Vagina (tissue), 2 donors: ENCODE measurements at places on chromosomes 13 and 19.

DNA sequence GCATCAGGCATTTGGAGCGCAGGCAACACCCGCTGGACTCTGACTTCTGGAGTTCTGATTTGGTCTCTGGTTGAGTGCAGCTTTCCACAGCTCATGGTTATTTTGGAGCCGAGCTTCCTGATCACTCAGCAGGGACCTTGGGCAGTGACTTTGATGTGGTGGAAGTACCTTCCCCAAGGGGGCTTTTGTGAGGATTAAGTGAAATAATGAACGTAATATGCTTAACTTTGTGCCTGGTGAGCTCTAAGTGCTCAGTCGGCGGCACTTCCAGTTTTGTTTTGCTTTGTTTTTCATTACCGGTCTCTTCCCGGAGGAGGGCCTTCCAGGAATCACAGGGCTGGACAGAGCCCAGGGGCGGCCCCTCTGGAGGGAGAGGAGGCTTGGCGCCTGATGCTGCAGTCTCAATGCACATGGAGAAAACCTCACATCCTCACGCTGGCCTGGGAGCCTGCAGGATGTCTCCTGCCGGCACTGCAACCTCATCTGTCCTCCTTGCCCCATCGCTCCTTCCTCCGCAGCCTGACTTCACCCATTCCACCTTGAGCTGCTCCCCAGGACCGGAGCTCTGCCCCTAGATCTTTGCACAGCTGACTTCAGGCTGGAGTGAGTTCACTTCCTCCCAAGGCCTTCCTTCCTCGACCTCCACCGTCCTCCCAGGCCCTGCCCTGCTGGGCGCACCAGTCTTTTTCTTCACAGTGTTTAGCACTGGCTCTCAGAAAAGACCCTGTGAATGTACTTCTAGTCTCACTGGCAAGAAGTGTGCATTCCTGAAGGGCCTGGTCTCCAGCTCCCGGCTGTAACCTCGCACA is 1.5 kb downstream of the PLEKHF1 start:
- DNase-seq, result peak; percentile 91

DNA sequence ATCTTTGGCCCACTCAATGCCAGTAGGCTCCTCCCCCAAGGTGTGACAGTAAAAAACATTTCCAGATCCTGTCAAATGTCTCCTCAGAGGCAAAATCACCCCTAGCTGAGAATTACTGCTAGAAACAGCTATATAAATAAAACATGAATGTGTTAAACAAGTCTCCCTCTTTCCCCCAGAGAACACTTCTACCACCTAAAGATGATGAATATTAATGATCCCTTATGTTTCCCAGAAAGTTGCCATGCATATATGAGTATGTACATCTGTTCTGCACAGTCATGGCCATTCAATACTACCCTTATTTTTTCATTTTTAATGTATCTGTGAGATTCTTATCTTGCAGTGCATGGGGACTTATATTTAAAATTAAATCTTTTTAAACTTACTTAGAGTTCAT is 230.0 kb downstream of the SHISA2 start:
- no peak for DNase-seq

DNA sequence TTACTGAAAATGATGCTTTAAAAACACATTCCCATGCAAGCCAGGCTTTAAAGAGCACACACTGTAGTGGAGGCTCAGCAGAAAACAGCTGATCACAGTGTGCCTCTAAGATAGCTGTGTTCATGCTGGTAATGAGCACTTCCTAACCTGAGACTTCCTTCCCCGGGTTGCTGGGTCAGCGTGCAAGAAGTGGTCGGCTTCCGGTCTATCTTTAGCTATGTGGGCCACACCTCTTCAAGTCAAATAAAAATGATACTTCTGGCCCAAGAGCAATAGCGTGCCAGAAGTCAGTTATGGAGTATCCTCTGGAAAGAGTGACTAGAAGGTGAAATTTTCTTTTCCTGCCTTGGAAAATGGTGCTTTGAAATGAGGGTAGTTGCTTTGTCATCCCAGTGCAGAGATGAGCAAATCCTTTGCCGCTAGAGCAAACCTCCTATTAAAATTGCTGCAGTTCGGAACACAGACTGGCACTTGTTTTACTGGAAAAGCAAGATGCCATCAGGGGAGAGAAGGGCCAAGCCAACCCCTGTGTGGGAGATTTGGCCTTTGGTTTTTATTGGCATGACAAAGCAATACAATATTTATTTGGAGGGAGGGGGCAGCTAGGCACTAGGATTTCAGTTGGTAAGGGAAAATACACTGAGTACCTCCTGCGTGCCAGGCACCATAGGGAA is 64.2 kb downstream of the ARHGAP35 start:
- no peak for DNase-seq

DNA sequence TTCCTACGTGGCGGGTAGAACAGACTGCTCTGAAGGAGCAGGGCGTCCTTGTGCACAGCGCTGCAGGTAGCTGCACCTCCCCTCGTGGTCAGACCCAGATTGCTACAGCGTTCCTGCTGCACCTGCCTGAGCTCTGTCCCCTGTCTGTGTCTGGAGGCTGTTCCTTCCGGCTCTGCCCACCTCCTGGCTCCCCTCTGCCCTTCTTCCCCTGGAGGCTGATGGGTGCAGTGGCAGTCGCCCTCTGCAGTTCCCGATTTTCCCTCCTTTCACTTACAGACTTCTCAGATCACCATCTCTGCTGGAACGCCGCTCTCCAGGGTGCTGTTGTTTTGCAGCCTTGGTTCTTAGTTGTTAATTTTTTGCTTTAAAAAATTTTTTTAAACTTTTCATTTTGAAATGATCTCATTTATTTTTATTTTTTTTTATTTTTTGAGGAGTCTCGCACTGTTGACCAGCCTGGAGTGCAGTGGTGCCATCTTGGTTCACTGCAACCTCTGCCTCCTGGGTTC is 53.6 kb downstream of the SMARCA4 start:
- DNase-seq, result no peak

DNA sequence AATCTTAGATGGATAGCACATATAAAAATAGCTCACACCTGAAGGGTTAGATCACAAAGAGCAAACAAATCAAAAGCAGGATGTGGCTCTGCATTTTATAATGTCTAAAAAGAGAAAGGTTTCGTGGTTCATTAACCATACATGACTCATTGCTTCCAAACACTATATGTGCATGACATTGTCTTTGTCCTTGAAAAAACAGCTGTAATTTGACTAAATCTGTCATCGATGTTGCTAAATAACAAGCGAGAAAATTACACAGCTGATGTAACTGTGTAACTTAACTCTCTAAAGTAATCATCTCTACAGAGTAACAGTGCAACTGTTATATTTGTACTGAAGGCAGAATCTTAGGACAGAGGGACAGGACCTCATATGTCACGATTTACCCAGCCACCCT is 383.1 kb upstream of the GPC6 start:
- no peak for DNase-seq

DNA sequence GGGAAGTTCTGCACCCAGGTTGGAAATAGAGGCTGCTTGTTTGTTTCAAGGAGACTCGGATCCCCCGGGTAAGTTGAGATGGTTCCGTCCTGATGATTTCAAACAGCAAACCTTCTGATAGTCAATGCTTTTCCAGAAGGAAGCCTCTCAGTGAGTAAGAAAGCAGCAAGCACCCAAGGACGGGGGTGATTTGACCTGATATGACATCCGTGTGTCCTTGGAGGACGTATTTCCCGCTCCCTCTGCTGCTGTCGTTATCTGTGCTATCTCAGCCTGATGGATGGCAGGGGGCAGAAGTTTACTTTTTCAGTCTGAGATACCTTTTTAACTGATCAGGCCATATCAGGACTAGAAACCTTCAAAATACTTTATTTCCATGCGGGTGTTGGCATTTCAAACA is 5.7 kb upstream of the GGACT start:
- no peak for DNase-seq

- DNase-seq, result no peak
These were observed 20.5 kb downstream of the IQCN start for GRCh38 chr19:18253716-18254115.

DNA sequence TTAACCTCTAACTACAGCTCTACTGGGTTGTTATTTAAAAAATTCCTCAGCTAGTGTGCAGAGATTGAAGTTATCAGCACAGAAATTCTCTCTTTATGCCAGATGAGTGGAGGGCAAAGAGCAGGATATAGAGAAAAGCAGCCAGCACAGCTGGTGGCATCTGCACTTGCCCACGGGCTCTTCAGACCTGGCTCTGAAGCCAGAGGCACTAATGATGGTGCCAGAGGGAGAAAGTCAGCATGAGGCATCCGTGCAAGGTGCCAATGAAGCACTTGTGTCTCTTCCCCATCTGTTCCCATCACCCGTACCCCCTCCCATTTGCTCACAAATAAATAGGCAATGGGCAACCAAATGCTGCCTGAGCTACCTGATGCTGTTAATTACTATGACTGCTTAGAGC is 138.9 kb downstream of the OLFM4 start:
- no peak for DNase-seq

- DNase-seq, result no peak
These were observed 4.1 kb downstream of the ACP4 start for GRCh38 chr19:50794074-50794875.

GRCh38 chr13:68522184-68522583 is 1292.0 kb upstream of the PCDH9 start:
- DNase-seq, result no peak

- no peak for DNase-seq
These were observed 2.1 kb downstream of the ERFL start for GRCh38 chr19:41926028-41926762.
